NCI-H524 treated with DMSO at 0.1 percent for 48 hours (cell line): ENCODE measurements at places on chromosomes 6 and 20.

DNA sequence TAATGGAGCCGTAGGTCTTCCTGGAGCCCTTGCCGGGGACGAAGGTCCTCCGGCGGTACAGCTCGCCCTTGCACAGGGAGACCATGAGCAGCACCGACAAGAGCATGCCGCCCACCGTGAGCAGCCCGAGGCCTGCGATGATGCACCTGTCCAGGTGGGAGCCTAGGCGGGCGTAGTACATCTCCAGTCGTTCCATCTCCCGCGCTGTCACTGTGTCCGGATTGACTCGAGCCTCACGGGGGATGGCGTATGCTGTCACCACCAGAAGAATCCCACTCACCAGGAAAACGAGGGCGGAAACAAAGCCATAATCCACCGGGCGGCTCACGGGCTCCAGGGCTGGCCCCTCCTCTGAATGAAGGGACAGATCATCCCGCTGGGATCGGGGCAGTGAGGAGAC is 3.8 kb downstream of the TMEM74B start:
- no peak for DNase-seq

DNA sequence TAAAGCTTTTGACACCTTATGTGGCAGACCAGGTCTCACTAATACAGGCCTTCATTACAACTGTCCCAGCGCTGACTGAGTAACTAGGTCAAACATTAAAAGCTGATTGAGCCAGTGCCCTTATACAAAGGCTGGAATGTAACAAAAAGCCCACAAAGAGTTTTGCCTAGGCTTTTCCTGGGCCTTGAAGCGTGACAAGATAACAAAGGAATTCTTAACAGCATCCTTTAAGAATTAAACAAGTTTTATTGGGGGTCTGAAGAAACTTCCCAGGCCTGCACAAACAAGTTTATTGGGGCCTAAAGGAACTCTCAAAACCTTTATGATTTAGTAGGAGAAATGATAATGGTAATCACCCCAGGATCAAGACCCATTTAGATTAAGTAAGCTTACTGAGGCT is 267.6 kb upstream of the FAM83B start:
- no peak for DNase-seq

DNA sequence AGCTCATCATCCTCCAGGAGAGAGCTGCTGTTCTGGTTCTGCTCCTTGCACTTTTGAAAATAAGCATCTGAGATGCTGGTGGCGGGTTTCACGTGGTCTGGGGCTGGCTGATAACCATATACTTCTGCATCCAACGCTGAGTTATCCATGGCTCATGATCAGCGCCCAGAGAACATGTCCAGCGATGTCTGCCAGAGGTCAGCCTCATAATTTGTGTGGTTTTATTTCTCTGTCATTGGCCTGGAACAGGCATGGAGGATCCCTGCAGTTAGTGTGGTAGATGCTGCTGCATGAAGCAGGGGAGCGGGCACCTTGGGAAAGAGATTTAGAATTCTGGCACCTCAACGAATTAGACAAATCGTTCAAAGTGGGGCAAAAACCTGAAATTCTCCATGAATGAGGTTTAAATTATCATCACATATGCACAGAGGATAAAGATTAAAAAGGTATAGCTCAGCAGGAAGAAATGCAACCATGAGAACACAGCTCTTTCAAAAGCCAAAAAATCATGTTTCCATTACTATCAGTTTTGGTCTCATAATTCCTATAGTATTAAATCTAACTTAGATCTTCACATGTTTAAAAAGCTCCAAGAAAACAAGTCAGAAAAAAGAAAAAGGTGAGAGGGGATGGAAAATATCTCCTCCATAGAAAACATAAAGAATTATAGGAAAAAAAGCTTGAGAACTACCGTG is 157.2 kb downstream of the SOD2 start:
- DNase-seq, result no peak

GRCh38 chr6:162922563-162923166 is 194.9 kb downstream of the PACRG start:
- no peak for DNase-seq

GRCh38 chr20:9036593-9036992 is 32.3 kb upstream of the PLCB4 start:
- no peak for DNase-seq

GRCh38 chr6:77326029-77326428 is 137.3 kb downstream of the HTR1B start:
- DNase-seq, result no peak

DNA sequence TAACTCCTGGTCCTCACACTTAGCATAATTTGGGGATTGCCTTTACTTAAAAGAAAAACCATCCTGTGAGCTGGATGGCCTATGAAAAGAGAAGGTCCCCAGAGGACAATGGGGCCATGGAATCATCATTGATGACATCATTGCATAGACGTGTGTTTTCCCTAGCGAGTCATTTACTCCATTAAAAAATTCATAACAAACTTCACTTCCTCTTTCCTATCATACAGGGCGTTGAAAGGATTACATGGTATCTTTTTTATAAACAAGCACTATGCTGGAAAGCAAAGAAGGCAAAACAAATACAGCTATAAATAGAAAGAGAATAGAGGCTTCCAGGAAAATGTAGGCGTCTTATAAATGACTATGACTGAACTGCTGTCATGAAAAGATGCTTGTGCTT is 11.3 kb upstream of the COL12A1 start:
- no peak for DNase-seq

DNA sequence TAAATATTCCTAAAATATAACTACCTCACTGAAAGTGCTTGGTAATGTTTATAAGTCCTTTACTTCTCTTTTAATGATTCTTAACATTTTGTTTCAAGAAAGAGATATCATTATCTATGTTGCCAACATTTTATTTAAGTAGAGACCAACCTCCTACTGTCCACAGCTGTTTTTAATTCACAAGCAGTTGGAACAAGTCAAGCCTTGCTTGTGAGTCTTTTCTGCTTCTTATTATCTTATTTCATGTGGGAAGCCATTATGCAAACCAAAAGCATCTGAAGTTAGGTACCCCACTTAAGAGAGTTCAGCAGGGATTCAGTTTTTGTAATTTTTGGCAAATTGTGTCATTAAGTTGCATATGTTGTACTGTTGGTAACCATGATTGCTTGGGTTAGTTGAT is 1714.5 kb downstream of the GRIK2 start:
- no peak for DNase-seq

DNA sequence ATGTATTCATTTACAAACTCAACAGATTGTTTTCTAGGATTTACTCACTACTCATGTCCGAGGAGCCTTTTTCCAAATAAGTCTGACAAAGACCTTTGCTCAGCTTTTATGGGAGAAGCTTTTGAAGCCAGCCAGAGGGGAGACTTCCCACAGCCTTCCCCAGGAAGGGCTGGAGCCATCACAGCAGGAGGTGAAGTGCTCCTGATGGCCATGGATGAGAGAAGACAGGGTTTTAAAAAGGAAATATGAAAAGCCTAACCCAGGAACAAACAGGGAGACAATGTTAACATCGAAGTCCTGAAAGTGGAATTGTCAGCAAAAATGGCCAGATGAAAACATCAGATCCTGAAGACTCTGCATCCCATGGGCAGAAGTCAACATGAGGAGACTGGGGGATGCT is 11.6 kb upstream of the TAGAP start:
- DNase-seq, result no peak

DNA sequence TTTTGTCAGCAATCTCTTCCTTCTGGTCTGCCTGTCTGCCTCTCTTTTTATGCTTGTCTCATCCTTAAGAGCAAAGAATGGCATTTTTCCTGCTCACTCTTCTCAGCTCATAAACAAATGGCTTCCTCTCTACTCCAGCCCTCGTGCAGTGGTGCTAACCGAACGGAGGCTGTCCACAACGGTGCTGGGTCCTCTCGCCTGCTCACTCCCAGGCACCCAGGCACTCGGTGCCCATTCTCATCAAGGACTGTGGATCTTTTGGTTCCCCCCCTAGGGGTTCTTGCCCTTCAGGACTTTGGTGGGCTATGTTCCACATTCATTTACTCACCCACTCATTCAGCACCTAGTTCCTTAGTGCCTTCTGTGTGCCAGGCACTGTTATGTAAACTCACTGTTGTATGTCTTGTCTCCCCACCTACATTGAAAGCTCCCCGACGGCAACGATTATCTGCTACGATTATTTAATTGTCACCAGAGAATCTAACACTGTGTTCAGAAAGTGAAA is 113.9 kb downstream of the FYN start:
- DNase-seq, result no peak

GRCh38 chr20:32585011-32585585 is at the start of gene NOL4L:
Gene NOL4L (minus strand): TSS chr20:32585333. CDS start chr20:32584890, 443 bp downstream.
- DNase-seq, result no peak

DNA sequence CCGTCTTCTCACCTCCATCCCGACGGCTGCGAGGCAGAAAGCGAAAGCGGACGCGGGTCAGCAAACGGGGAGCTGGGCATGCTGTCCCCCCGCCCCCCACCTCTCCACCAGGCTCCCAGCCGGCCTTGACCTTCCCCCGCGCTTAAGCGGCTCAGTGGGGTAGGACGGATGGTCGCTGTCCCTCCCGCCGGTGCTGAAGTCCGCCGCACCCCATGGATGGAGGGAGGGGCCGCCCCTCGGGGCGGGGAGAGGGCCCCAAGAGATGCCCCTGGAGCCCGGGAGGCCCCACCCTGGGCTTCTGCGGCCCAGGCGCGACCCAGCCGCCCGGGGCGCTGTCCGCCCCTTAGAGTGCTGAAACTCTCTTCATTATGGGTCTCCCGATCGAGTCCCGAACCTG is at the start of gene KCNB1:
Gene KCNB1, minus strand, starts transcription at position 48 of the 397 bp plus-strand sequence. CDS start 188 bp downstream, outside the sequence.
- no peak for DNase-seq

GRCh38 chr6:14224359-14225103 is 107.0 kb downstream of the CD83 start:
- DNase-seq, result no peak

DNA sequence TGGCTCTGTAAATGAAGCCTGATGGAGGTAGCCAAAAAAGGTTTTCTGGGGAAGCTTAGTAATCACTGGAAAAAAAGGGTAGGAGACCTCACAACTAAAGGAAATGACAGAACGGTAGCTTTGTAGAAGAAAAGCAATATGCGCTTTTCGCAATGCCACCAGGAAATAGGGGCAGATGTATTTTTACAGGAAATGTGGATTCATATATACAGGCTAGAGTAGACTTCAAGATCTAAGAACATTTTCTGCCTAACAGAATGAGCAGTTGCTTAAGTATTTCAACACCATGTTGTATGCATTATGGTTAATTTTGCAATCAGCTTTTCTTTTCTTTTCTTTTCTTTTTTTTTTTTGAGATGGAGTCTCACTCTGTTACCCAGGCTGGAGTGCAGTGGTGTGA is 219.6 kb downstream of the CD83 start:
- DNase-seq, result no peak

- DNase-seq, result no peak
Measured at GRCh38 chr20:47995661-47996060, 210.4 kb upstream of the SULF2 start.

GRCh38 chr6:38493931-38494547 is 145.7 kb downstream of the BTBD9 start:
- no peak for DNase-seq

DNA sequence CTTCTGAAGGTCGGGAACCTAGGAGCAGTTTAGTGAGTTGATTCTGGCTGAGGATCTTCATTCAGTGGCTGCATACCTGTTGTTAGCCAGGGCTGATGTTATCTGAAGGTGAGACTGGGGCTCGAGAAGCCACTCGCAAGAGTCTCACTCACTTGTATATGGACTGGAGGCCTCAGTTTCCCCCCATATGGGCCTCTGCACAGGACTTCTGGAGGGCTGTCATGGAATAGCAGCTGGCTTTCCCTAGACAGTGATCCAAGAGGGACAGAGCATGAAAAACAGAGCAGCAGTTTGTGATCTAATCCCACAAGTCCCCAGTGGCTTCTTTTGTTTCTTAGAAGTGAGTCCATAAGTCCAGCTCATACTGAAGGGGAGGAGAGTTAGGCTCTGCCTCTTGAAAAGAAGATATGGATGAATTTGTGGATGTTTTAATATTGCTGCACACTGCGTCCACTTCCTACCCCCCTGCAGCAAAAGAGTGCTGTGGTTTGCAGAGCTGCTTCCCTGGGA is 623.4 kb downstream of the CDH26 start:
- no peak for DNase-seq

- no peak for DNase-seq
Measured at GRCh38 chr20:51249781-51250180, 226.9 kb upstream of the KCNG1 start.

GRCh38 chr6:65557224-65557623 is 149.8 kb downstream of the EYS start:
- DNase-seq, result no peak

- no peak for DNase-seq
Measured at GRCh38 chr6:36984581-36985416, 1.2 kb downstream of the MTCH1 start.

DNA sequence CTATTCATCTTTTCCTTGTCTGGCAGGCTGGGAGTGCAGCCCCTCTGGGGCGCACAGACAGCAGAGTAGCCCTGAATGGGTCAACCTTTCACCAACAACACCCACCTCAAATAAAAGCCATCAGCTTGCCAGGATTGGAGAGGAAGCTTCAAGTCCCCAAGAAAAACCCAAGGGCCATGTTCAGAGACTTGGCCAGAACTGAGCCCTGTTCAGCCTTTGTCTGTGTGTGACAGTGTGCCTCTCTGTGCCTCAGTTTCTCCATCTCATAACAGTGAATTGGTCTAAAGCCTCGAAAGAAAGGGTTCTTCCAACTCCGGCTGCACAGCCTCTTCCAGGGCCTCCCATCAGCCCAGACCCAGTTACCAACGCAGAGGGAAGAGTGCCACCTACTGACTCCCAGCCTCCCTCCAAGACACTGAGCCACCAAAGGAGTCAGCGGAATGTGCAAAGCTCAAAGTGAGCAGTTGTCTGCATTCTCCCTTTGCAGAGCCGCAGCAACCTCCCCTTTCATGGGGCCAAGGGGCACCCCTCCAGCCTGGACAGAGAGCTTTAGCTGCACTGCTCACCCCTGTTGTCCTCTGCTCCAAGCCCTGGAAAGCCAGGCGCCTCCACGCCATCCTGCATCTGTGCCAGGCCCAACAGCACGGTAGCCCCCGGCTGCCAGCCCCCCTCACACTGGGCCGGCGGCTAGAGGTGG is 82.7 kb upstream of the TOP1 start:
- no peak for DNase-seq

DNA sequence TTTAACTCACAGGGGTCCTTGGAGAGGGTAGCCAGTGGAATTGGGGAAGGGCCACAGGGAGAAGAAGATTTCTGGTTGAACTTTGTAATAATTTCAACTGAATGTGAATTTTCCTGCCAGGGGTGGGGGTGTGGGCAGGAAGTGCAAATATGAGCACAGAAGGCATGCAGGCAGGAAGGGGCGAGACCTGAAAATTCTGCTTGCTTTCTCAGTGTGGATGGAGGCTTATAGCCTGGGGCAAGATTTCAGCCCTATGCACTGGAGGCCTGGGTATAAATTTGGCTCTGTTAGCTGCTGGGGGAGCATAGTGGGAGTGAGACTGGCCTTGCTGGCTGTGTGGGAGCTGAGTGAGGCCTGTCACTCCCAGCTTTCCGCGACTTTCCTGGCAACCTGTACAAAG is 54.4 kb downstream of the PERP start:
- DNase-seq, result no peak

GRCh38 chr20:22824077-22824476 is 211.0 kb upstream of the SSTR4 start:
- DNase-seq, result no peak

DNA sequence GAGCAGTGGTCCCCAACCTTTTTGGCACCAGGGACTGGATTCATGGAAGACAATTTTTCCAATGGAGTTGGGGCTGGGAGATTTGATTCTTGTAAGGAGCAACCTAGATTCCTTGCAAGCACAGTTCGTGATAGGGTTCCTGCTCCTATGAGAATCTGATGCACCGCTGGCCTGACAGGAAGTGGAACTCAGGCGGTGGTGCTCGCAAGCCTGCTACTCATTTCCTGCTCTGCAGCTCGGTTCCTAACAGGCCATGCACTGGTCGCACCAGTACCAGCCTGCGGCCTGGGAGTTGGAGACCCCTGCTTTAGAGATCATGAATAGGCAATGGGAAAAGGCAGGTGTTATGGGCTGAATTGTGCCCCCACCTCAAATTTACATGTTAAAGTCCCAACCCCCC is 131.2 kb downstream of the PFDN4 start:
- DNase-seq, result no peak
